ENCODE measurements at places on chromosomes 16 and 17.
A peak's percentile ranks its signal among the peaks of the same experiment; 100 is the strongest.

DNA sequence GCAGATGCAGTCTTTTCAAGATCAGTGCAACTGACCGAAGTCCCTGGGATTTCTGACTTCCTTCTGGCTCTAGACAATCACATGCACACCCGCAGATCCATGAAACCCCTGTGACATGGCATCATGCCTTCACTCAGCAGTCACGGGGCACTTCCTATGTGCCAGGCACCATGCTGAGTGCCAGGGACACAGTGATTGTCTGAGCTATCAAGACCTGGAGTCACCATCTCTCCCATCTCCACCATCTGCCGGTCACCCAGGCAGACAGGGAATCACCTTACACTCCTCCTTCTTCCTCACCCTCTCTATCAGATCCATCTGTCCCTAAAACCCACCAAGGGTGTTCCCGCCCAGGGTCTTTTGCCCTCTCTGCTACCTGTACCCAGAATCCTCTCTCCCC, 5.3 kb downstream of the BEAN1 start:
- DNase-seq: peak; percentile 12

DNA sequence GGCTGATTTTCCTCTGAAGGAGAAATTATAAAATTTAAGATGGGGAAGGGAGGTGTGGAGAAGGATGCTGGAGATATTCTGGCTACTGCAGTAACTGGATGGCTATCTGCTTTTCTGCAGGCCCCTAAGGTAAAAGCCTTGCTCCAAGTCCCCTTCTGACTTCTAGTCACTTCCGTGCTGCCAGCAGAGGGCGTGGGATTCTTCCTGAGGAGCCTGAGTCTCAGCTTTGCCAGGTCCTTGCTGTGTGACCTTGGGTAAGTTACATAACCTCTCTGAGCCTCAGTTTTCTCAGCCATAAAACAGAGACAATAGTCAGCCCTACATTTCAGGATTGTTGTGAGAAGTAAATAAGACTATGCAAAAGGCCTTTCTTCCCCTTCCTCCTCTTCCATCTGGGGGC, 24.3 kb upstream of the TMEM220 start:
- no peak for DNase-seq

DNA sequence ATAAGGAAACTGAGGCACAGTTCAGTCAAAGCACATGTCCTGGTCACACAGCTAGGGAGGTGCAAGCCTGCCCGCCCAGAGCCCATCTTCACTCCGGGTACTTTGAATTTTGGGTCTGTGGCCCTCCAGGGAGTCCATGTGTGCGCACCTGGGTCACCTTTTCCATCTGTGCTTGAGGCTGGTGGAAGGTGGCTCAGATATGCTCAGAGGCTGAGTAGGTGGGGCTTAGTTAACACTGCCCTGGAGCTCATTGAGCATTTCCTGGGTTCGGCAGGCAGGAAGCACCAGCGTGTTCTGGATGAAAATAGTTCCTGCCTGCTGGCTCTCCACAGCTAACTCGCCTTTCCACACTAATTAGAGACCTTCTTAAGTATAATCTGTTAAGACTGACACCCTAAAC, 19.2 kb downstream of the FAM234A start:
- DNase-seq: no peak

- DNase-seq: no peak
These were observed 49.7 kb downstream of the NF1 start for GRCh38 chr17:31144428-31144827.

DNA sequence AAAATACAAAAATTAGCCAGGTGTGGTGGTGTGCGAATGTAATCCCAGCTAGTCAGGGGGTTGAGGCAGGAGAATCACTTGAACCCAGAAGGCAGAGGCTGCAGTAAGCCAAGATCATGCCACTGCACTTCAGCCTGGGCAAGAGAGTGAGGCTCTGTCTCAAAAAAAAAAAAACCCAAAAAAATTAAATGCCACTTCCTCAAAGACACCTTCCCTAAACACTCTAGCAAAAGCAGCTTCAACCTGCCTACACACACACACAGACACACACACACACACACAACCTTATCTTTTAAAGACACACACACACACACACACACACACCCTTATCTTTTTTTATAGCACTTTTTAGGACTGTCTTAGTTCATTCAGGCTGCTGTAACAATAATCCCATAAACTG, 201.7 kb upstream of the PSMD7 start:
- no peak for DNase-seq

DNA sequence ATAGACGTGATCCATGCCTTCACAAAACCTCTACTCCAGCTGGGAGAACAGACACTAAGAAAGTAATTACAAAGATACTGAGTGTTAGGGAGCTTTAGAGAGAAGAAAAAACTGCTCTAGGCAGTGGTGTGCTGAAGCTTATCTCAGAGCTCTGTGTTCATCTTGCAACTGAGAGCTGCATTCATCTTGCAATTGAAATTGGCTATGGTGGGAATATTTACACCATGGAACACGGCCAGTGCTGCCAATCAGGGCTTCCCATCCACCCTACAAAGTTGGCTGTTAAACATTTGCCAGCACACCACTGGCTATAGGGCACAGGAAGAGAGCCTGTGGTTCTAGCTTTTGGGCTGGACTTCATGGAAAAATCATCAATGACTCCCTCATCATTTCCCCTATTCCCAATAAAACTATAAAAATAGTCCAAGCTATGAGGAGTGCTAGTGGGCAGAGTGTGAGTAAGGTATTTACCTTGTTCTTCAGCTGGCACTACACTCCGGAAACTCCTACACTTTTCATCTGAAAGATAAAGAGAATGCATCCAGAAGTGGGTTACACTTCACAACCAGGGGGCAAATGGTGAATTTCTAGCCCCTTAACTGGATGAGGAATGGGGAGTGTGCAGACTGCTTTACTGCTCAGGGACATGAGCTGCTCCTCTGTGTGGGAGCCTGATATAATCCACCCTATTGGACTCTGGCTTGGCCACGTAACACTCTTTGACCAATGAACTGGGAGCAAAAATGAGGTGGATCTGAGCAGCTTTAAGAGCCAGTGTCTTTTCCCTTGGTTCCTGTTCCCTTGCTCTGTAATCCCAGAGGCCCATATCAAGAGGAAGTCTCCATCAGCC, 11.6 kb downstream of the GSG1L2 start:
- DNase-seq: no peak

DNA sequence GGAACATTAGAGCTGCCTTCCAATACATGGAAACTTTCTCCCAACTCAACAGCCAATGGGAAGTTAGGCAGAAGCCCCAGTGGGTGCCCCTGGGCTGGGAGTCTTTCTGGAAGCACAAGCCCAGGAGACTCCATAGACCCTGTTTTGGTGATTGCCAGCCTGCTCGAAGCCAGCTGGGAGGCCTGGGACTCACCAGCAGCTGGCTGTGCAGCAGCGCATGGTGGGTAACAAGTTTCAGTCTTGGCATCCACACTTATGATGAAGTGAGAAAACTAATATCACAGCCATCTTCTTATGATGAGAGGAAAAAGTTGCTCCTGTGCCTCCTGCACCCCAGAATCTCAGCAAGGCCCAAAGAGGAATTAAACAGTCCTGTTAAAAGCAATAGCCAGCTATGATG, 522.5 kb upstream of the CDH5 start:
- DNase-seq: no peak

DNA sequence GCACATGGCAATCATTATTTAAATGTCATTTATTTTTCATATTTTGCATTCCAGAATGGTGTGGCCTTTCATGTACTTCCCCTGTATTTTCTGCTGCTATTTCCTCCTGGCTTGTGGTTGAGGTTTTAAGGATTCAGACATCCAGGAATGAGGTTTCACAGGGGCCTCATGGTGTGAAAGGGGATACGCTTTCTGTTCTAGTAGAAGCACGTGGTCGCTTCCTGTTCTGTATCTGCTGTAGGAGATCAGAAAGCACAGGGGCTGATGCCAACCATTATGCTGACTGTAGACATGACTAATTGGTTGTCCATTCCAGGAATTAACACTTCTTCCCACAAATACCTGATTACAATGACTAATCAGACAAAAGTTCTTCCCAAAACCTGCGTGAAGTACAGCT, 405.9 kb downstream of the SHISA9 start:
- DNase-seq: no peak

- no peak for DNase-seq
These were observed 112.0 kb downstream of the ADCY9 start for GRCh38 chr16:4004206-4004605.

GRCh38 chr16:4203748-4204147, 38.1 kb downstream of the SRL start:
- DNase-seq: no peak

DNA sequence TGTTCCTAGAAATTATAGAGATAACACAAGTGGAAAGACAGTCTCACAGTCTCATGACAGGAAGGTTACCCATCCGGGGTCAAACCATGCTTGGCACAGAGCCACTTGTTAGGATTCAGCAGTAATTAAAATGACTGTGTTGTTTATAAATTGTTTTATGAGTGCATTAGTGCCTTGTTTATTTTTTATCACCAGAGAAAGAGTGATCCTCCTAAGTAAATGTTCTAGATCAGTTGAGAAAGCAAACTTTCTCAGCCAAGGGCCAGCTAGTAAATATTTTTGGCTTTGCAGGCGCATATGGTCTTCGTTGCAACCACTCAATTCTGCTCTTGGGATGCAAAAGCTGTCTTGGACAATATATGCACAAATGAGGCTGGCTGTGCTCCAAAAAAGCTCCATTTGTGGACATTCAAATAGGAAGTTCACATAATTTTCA, 253.9 kb upstream of the CACNG5 start:
- no peak for DNase-seq

DNA sequence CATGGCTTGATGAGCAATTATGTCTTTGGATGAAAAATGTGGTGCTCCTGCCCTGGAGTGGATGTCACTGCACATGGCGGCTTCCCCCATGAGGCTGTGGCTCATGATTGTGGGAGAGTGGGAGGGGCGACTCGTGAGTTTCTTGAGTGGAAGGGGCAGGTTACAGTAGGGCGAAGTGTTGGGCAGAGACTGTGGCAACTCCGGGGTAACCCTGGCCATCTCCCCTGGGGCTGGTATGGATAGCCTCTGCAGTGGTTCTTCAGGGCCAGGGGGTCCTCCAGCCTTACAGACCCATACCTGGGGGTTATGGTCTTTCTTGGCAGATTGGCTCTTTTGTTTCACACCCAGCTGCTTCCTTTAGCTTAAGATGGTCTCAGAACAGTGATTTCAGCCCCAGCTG, 1.3 kb upstream of the TNS4 start:
- DNase-seq: no peak

- no peak for DNase-seq
These were observed 2.2 kb upstream of the FZD2 start for GRCh38 chr17:44555099-44555498.

DNA sequence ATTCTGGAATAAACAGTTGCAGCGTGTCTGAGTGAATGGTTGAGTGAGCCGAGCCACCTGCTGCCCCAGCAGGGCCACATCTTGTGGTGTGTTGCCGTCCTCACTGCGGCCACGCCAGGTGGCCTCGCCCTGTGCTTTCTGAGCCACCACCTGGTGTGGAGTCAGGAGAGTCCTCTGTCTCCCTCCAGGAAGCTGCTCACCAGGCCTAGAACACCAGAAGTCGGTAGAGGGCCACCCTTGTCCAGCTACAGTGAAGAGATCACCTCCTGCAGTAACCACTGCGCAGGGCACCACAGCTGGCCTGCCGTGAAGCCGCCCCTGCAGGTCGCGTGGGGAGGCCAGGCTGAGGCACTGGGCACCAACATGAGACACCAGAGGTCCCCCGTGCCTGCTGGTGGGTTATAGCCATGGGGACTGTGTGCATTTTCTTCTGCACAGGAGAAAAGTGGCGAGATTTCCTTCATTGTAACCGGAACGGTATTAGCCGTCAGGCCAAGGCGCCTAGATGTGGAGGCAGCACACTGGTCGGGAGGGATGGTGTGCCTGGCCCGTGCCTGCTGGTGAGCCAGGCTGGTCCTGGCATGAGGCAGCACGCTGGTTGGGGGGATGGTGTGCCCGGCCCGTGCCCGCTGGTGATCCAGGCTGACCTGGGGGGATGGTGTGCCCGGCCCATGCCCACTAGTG, 28.9 kb upstream of the FOXK2 start:
- no peak for DNase-seq

- no peak for DNase-seq
These were observed 27.5 kb downstream of the ZFHX3 start for GRCh38 chr16:73020409-73020884.

DNA sequence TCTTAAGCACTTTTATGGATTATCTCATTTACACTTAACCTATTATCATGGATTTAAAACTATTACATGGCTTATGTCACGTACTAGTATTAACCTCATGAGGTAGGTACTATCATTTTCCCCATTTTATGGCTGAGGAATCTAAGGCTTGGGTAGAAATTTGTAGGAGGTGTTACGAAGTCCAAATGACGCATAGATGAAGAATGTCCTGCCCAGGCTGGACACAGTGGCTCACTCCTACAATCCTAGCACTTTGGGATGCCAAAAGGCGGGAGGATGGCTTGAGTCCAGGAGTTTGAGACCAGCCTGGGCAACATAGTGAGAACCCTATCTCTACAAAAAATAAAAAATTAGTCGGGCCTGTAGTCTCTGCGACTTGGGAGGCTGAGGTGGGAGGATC, 4.8 kb upstream of the C1QL1 start:
- no peak for DNase-seq

- no peak for DNase-seq
These were observed 18.9 kb downstream of the OGFOD1 start for GRCh38 chr16:56470232-56470631.

DNA sequence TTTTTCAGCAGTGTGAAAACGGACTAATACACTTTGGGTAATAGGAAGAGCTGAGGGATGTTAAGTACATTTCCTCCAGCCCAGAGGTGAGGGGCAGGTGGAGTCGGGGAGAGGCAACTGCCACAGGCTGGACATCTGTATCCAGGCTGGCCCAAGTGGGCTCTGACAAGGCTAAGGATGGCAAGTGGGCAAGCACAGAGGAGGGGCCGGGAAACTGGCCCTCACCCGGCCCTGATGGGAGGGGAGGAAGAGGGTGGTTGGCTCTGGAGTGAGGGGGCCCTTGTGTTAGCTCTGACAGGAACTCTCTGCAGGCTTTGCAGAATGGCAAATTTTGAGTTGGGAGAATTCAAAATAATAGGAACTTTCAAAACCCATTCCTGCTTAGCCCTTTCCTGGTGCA, 251.0 kb upstream of the TNRC6C start:
- no peak for DNase-seq

GRCh38 chr16:89187770-89188392, 12.5 kb downstream of the SLC22A31 start:
- DNase-seq: no peak

DNA sequence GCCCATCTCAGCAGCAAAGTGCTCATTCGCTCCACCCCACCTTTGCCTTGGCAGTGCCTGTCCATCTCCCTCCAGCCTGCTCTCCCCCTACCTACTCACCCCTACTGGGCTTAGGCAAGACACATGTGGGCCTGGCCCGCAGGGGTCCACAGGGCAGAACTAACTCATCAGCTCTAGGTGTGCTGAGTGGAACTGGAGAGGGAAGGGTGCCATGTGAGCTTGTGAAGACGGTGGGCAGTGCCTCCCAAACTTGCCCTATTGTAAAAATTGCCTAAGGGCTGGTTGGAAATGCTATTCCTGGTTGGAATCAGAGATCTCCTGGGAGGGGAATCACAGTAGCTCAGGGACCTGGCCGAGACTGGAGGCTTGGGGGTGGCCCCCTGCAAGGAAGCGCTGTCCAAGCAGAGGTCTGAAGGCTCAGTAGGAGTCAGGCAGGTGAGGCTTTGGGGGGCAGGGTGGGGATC, 29.1 kb upstream of the TNS4 start:
- DNase-seq: no peak

GRCh38 chr17:76314392-76315227, 6.5 kb upstream of the QRICH2 start:
- DNase-seq: no peak

- DNase-seq: no peak
These were observed 7.2 kb downstream of the SMARCD2 start for GRCh38 chr17:63835167-63835720.
